ENCODE measurements at places on chromosomes 16 and 17.

GRCh38 chr17:62186841-62187240 lies 121.8 kb upstream of the MED13 start:
- DNase-seq, result no peak

GRCh38 chr16:88449267-88449561 lies 3.9 kb upstream of the ZFPM1 start:
- DNase-seq, result no peak

- DNase-seq, result no peak
Measured at GRCh38 chr17:5282642-5283217, 646 bp downstream of the RABEP1 start.

DNA sequence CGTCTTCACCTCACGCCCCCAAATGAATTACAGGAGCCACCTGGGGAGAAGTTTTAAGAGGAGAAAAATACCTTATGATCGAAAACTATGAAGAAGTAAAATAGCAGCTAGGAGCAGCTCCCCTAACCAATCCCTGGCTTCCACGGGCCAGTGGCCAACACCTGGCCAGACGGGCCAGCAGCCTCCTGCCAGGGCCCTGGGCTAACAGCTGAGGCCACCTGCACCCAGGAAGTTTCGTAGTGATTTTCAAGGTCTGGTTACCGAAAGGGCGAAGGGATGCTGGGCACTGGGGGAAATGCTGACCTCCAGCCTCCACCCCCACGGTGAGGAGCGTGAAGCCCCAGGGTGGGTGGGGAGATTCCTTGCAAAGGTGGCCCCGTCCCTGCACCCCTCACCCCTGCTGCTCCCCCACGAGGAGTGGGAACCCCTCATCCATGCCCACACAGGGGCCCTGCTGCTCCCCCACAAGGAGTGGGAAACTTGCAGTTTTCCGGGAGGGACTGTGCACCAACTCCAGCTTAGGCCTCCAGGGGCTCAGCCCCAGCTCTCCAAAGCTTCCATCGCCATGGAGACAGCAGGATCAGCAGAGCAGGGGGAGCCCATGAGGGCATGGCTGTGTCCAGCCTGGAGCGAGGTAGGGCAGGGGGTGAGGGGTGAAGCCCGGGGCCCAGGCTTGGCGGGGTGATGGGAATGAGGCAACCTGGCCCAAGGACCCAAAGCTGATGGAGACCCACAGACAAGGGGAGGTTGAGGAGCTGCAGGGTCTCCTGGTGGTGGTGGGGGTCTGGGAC lies 31.9 kb upstream of the ACSF3 start:
- DNase-seq, result no peak

DNA sequence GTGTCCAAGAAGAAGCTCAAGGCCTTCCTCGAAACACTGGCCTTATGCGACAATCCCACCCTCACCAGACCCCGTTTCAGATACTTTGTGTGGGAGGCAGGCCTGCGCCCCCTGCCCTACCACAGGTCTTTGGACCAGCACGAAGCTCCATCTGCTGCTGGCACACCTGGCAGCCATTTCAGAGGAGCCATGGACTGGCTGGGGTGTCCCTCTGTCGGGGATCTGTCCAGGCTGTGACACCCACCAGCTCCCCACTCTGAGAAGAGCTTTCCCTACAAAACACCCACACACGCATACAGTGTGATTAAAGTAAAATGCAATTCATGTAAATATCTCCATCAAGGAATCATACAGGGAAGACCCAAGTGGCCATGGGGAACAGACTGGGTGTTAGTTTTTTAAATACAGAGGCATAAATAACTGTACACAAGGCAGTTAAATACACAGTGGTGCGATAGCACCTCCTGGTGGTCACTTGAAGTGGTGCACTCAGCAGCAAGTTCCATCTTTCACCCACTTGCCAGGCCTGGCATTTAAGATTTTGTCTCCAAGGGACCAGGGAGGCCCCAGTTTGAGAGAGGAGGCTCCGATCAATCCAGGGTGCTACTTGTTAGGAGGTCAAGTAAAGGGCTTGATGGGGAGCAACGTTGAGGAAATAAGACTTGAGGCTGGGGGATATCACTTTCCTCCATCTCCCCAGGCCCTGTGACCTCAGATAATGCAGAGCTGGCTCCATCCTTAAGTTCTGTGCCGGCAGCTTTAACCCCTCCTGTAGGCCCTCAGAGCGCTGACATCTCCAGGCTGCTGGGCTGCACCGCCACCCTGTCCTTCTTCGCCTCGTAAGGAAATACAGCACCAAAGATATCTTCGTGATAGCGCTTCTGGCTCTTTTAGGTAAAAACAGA lies 43.6 kb downstream of the NOS2 start:
- no peak for DNase-seq

GRCh38 chr16:66481943-66482390 lies 54.9 kb downstream of the BEAN1 start:
- DNase-seq, result no peak

GRCh38 chr16:58709333-58709732 lies 24.8 kb upstream of the SLC38A7 start:
- DNase-seq, result no peak

- peak; percentile 59 for DNase-seq
Measured at GRCh38 chr16:71426069-71426879, 15.6 kb downstream of the TLE7 start.

- no peak for DNase-seq
Measured at GRCh38 chr16:28984619-28985135, at the start of gene LAT. TSS of gene LAT (plus strand) at chr16:28985052. CDS start at chr16:28985418, 366 bp downstream.

DNA sequence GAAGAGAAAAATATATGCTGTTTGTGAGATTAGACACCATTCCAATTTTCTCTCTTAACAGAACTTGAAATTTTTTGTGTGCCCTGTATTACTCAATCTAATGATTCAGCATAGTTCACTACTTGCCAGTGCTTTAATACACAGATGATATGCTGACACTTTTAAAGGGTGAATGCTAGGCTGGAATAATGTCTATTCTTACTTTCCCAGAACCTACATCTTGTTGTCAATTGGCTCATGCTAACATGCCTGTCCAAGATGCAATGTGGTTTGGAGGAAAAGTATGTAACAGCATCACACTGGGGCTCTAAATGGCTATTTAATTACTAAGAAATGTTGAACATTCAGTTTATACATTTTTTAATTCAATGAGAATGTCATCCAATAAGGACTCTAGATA lies 7.6 kb upstream of the MAP2K6 start:
- no peak for DNase-seq

- no peak for DNase-seq
Measured at GRCh38 chr17:81436294-81436849, 41.1 kb downstream of the BAHCC1 start.

- DNase-seq, result no peak
Measured at GRCh38 chr17:14699574-14700185, 398.8 kb downstream of the HS3ST3B1 start.

DNA sequence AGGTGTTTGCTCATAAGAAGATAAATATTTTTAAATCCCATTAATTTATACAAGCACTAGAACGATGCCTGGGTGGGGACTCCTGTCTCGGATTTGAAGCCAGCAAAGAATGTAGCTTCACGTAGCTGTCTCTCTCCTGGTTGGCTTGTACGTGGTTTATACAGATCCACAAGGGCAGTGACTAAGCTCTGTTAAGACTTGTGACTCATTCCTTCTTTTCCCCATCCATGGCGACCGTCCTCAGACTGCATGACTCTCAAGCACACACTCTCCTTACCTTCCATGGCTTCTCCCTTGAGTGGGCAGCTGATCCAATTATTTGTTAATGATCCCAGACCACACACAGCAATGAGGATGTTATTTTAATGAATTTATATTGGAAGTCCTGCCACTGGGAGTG lies 679.7 kb upstream of the SOX9 start:
- DNase-seq, result no peak

DNA sequence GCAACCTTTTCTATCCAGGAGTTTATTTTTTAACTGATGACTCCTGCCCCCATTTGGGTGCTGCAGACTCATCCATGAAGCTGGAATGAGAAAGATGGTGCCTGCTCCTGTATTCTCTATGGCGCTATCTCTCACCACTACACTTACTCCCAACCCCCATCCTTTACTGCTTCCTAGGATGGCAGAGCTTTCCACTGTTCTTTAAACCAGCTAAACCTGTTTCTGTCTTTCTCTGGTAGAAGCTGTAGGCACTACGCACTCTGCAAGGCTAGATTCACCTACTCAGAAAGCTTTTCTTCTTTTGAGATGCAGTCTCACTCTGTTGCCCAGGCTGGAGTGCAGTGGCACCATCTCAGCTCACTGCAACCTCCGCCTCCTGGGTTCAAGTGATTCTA lies 47.0 kb downstream of the ADAMTS18 start:
- DNase-seq, result no peak

GRCh38 chr16:29117631-29118030 lies 132.8 kb downstream of the LAT start:
- no peak for DNase-seq

DNA sequence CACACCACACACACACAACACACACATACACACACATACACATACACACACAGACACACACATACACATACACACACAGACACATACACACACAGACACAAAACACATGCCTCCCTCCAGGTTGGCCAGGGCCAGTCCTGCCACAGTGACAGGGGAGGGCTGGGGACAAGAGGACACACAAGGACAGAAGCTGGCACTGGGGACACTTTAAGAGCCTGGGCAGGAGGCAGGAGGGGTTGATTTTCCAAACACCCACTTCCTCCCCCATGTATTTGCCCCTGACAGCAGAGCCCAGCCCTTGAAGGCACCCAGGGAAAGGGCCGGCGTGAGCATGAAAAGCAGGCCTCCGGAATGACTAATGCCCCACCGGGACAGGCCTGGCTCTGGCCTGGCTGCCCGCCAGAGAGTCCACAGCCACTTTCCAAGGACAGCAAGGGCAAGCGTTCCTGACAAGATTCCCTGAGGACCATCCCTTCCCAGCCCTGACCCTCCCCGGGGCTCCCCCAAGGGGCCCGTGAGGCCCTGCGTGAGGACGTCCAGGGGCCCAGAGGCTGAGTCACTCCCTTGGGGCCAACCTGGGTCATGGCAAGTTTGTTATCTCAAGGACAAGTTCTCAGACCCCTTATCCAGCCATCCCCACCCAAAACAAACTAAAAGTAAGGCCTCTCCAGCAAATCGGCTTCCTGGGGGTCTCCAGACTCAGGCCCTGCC lies 235.6 kb downstream of the ZNF423 start:
- DNase-seq, result peak; percentile 87

GRCh38 chr17:75909812-75910274 lies 5.2 kb upstream of the MRPL38 start:
- no peak for DNase-seq

DNA sequence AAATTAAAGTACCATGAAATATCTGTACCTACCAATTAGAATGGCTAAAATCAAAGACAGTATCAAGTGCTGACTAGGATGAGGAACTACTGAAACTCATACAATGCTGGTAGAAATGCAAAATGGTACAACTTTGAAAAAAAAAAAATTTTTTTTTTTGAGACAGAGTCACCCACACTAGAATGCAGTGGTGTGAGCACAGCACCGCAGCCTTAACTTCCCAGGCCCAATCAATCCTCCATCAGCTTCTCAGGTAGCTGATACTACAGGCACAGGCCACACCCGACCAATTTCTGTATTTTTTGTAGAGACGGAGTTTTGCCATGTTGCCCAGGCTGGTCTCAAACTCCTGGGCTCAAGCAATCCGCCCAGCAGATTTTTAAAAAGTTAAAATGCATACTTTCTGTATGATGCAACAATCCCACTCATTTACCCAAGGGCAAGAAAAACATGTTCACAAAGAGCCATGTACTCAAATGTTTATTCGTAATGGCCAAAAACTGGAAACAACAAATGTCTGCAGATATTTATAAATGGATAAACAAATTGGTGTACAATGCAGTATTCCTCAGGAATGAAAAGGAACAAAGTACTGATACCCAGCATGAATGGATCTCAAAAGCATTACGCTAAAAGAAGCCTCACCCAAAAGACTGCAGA lies 8.7 kb downstream of the SMURF2 start:
- DNase-seq, result no peak

DNA sequence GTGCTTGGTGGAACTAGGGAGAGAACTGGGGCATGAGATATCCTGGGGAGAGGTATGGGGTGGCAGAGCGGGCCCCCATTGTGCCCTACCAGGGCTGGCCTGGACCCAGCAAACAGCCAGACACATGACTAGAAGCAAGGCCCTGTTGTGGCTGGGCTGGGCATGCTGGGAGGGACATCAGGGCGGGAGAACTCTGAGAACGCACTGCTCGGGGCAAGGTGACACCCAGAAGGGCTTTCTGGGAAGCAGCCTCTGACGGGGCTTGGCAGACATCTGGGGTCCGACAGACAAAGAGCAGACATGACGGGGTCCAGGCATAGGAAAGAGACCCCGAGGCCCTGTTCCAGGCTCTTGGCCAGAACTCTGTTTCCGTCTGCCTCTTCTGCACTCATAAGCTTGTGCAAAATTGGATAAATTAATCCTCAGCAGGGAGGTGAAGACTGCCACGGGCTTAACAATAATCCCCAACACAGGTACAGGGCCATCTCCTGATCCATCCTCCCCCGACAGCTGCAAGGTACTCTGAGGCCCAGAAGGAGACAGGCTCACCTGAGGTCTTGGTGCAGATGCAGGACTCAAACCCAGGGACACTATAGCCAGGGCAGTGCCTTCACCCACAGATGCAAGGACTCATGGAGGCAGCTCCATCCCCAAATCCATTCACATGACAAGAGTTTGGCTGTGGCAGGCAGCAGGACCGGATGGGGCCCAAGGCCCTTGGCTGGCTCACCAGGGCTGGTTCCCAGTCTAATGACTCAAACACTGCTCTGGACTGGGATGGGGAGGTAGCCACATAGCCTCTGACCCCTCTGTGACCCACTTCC lies 5.4 kb downstream of the SREBF1 start:
- no peak for DNase-seq

DNA sequence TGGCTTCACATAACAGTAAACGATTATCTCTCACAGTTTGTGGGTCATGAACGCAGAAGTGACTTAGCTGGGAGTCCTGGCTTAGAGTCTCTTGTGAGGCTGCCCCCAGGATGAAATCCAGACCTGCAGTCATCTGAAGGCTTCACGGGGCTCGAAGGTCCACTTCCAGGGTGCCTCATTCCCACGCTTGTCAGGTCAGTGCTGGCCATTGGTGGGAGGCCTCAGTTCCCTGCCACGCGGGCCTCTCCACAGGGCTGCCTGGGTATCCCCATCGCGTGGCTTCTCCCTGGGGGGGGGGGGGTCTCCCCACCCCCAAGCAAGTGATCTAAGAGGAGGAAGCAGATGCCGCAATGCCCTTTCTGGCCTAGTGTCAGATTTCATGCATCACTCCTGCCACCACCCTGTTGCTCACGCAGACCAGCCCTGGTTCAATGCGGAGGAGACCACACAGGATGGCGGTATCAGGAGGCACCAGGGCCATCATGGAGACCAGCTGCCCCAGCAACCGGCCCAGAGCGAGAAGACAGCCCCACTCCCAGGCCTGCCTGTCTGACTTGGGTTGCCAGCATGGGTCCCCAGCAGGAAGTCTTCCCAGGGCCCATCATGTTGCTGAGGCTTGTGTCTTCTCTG lies 77.3 kb upstream of the CDH5 start:
- no peak for DNase-seq

GRCh38 chr17:4422864-4423263 lies 10.9 kb upstream of the SPNS3 start:
- no peak for DNase-seq

GRCh38 chr16:10577305-10578202 lies 2.8 kb downstream of the EMP2 start:
- DNase-seq, result peak; percentile 78
